ENCODE measurements at places on chromosomes 11 and 22.

- DNase-seq = no peak
Measured at GRCh38 chr11:110874437-110875030, 162.3 kb upstream of the ARHGAP20 start.

- no peak for DNase-seq
Measured at GRCh38 chr11:25566298-25567200, 765.4 kb upstream of the ANO3 start.

GRCh38 chr11:66073669-66074068 is 3.6 kb downstream of the PACS1 start:
- DNase-seq = no peak

DNA sequence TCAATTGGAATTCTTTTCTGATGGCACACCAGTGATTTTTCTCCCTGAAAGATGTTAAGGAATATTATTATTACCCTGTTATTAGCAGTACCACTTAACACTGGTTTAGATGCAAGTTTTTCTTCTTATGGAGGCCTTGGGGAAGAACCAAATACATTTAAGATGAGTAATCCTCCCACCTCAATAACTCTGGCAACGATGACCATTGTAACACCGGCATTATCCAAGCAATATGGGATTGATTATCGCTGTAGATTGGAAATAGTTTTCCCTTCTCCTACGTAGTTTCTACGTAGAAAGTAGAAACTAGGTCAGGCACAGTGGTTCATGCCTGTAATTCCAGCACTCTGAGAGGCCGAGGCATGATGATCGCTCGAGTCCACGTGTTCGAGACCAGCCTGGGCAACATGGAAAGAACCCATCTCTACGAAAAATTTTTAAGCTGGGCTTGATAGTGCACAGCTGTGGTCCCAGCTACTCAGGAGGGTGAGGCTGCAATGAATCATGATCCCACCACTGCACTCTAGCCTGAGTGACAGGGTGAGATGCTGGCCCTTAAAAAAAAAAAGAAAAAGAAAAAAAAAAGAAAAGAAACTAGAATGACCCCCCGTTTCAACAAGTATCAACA is 45.5 kb downstream of the PACSIN2 start:
- no peak for DNase-seq

GRCh38 chr11:8034604-8035190 is 46.3 kb upstream of the TUB start:
- DNase-seq = no peak

- no peak for DNase-seq
Measured at GRCh38 chr11:75719340-75720239, 2.0 kb downstream of the MOGAT2 start.

GRCh38 chr11:96567176-96567575 is 177.4 kb downstream of the JRKL start:
- DNase-seq = no peak

DNA sequence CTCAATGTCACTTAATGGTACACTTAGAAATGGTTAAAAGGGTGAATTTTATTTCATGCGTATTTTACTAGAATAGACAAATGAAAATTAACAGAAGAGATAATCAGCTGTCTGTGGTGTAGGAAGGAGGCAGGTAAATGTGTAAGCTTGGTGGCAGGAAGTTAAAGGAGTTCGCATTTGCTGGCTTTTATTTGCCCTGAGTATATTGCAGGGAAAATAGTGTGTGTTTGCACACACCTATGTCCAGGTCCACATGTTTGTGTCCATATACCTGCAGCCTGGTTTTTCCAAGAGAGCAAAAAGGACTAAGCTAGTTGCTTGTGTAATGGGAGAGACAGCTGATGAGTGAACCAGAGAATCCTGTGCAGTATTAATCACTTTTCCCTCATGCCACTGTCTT is 16.0 kb downstream of the NTM start:
- no peak for DNase-seq

GRCh38 chr11:88170673-88171072 is 4.6 kb downstream of the RAB38 start:
- no peak for DNase-seq

GRCh38 chr11:47186076-47186699 is at the start of gene PACSIN3:
PACSIN3 (minus strand) TSS chr11:47186434; CDS start chr11:47182727, 3,707 bp downstream.
- peak; percentile 72 for DNase-seq

DNA sequence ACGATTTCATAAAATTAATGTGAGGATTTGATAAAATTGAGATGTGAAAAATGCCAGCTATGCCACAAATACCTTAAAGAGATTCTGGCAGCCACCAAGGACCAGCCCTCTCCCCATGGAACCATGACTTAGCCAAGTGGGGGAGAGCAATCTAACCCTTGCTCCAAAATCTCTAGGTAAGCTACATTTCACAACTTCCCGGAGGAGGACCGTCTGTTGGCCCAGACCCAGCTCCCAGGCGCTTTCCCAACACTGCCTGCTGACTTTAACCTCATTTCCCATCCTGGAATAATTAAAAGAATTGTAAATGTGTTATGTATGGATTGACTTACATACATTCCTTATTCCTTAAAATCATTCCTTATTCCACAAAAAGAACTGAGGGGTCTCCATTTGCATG is 47.5 kb upstream of the TENM4 start:
- DNase-seq = no peak

DNA sequence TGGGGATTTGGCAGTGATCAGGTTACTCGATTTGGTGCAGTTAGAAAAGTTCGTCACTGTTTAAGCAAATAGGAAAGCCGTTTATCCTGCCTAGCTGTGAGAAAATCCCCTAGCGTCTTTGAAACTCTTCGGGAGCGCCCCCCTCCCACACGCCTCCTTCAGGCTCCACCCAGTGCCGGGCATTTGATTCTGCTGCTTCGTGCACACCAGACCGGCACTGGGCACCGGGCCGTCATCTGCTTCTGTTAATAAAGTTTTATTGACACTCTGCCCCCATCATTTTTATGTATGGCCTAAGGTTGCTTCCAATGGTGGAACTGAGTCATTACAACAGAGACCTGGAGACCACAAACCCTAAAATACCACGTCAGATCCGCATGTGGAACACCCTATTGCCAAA is 50.9 kb downstream of the IGF2 start:
- DNase-seq = no peak

DNA sequence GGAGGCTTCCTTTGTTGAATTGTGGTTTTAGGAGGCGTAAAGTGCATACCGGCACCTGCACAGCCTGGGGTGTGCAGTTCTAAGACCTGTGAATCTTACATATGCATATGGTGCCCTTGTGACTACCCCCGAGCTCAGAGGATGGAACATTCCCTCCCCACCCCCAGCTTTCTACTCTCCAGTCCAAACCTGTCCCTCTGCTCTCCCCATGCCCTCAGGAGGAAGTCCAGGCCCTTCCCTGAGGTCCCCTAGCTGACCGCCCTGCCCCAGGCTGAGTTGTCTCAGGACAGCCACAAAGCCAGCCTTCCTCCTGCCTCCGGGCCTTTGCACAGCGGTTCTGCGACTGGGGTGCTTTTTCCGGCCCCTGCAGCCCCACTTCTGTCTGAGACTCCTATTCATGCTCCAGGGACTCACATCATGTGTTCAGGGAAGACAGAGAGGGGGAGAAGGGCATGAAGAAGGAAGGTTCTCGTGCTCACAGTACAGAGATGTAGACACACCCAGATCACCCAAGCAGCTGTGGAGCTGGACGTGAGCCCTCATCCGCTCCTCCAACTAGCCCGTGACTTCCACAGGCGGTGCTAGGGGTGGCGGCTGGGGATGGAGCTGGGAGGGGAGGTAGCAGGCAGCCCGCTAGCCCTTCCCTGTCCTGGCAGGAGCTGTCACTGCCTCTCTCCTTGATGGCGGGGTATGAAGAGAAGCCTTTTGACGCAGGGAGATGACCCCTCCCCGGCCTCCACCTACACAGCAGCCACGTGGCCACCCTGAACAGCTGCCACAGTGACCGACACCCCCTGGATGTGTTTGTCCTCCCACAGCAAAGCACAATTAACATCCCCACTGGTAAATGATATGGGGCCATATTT is 50.8 kb downstream of the FLRT1 start:
- DNase-seq = no peak

DNA sequence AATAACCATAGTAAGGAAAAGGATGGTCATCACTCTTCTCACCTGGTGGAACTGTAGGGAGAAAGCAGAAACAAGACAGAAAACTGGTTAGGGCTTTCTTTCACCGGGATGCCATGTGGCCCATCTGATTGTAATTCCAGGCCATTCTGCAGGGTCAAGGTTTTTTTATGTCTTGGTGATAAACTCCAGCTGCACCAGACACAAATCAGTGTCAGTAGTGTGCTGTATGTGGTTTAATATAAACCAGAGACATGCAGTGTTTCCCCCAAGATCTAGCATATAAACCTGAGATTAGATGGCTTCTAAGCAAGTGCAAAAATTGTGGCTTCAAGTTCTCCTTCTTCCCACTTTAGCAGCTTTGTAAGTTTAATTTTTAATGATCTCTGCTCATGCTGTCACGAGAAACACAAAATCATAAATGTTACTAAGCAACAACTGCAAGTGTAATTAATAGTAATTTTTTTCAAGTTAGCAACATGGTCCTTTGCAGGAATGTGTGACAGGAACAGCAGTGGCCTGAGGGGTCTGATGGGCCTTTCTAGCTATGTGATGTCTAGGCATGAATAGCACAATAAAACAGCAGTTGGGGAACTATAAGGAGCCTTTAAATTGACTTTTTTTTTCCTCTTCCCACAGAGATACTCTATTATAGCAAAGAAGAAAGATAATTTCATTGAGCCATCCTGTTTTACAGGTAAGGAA is 41.6 kb downstream of the BDNF start:
- no peak for DNase-seq

DNA sequence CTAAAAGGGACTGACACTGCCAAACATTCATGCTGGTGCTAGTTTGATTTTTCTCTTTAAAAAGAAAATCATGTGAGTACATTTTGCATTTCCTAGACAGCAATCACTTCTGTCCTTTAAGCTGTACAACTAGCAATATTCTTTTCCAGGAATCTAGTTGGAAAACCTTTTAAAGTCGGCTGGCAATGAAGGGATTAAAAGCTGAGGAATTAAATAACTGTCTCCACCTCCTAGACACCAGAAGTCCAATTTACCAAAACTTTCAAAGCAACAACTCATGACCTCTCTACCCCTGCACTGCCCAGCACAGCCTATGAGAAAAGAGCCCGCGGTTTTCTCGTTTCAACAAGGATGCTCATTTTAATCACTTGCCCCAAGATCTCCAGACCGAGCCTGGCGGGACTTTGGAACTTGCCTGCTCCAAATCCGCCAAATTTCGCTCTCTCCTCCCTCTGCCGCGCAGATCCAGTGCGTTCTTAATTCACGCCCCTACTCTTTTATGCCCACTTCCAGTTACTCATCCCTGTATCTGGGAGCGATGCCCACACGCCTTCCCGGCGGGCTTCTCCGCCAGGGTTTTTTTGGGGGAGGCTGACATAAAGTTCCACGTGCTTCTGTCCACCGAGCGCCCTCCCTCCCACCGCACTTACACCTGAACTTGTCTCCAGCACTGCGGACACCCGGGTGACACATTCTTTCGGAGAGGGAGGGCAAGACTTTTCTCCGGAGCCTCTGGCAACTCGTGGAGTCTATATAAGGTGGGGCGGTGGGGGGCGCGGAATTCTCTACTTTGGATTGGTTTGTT is 2.5 kb downstream of the MPPED2 start:
- no peak for DNase-seq

DNA sequence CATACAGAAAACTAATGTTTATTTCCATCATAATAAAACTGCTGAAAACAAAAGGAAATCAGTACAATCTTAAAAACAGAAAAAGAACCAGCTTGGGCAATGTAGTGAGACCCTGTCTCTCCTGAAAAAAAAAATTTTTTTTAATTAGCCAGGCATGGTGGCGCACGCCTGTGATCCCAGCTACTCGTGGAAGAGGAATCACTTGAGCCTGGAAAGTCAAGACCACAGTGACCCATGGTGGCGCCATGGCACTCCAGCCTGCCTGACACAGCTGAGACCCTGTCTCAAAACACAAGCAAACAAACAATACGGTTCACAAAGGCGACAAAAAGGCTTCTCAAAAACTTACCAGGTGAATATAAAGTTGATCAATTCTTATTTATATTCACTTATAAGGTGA is 289.7 kb downstream of the BRD1 start:
- no peak for DNase-seq

DNA sequence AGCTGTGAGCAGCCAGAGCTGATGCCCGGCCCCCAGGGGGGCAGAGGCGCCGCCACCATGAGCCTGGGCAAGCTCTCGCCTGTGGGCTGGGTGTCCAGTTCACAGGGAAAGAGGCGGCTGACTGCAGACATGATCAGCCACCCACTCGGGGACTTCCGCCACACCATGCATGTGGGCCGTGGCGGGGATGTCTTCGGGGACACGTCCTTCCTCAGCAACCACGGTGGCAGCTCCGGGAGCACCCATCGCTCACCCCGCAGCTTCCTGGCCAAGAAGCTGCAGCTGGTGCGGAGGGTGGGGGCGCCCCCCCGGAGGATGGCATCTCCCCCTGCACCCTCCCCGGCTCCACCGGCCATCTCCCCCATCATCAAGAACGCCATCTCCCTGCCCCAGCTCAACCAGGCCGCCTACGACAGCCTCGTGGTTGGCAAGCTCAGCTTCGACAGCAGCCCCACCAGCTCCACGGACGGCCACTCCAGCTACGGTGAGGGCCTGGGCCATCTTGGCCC is 6.1 kb downstream of the CDC42EP1 start:
- no peak for DNase-seq

GRCh38 chr22:23062616-23063538 is 7.4 kb upstream of the GNAZ start:
- DNase-seq = no peak

DNA sequence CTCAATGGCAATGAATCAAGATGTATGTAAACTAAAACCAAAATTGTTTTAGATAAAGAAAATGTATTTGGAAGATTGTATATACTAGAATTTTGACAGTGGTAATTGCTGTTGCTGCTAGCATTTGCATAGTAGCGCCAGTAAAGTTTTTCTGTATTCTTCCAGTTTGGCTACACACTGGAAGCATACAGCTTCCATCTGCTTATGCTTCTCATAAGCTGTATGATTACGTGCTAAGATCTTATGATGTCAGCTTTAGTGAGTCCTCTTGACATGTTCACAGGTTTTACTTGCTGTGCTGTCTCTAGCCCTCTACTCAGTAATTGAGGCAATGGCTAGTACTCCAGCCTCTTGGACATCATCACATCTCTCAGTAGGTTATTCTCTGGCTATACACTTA is 256.3 kb downstream of the DDX10 start:
- no peak for DNase-seq

GRCh38 chr11:104946907-104947306 is 21.5 kb downstream of the CASP4 start:
- DNase-seq = peak; percentile 34

DNA sequence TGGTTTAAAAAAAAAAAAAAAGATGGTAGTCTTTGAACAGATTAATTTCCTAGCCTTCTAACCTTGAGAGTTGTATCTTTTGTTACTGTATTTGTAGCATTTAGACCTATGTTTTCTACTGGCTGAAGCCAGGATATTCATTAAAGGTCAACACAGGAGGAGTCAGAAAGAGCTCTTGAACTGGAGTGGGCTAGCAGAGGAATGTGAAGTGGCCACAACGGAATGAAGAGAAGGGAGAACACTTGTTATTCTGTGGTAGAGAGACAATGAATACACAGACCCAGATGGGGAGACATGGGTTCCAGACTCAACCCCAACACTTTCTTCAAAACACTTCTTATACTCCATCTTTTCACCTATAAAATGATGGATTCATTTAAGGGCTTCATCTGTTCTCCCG is 88.1 kb downstream of the RELT start:
- DNase-seq = no peak

GRCh38 chr11:34616830-34617504 is 3.9 kb upstream of the EHF start:
- no peak for DNase-seq
